ENCODE measurements at places on chromosomes 16 and 17. TPM values are rescaled to one million over a fixed set of nuclear protein-coding genes. Genes with fewer than 3 reads are reported as not detected.

Gene OR3A2
- not detected for total RNA-seq

DNA sequence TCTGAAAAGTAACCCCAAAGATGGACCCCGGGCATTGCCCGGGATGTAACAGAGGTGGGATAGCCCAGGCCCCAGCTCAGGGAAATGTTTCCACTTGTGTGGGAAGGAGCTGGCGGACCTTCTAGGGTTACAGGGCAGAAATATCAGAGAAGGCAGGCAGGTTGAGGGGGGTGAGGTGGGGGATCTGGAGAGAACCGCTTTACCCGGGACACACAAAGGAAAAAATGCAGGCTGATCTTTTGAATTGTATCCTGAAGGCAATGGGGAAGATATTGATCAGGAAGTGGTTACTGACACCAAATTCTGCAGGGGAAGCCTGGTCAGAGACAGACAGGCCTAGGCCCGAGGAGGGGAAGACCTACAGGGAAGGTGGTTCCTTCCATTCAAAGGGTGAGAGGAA, 3.5 kb downstream of the SLC47A1 start:
- DNase-seq, result no peak

GRCh38 chr17:33927732-33928133, 327.4 kb upstream of the CCL2 start:
- no peak for DNase-seq

- DNase-seq, result no peak
Measured at GRCh38 chr17:35700150-35700549, 31.3 kb upstream of the RASL10B start.

- DNase-seq, result no peak
Measured at GRCh38 chr16:12805066-12805465, 1.4 kb upstream of the CPPED1 start.

- DNase-seq, result no peak
Measured at GRCh38 chr16:81650982-81651562, 128.0 kb upstream of the PLCG2 start.

DNA sequence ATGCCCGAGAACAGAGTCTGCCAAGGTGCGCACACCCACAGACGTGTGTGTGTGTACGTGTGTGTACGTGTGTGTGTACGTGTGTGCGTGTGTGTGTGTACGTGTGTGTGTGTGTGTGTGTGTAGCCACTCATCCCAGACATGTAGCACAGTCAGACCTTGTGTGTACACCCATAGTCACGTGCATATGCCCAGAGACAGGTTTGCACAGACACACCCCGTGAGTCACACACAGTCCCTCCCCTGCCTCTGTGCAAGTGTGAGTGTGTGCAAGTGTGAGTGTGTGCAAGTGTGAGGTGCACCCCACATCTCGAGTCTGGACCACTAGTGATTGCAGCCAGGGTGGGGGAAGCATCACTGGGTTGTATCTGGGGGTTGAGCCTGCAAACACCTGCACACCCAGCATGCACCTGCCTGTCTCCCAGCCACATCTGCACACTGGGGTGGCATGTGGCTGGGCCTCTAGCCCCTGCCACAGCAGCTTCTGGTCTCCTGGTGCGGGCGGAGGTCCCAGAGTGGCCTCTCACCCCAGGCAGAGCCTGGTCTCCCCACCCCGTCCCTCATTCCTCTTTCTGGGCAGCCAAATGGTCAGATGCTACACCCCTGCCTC, 23.6 kb downstream of the BAHCC1 start:
- no peak for DNase-seq

GRCh38 chr16:50781043-50781442, 39.2 kb downstream of the CYLD start:
- no peak for DNase-seq

- no peak for DNase-seq
Measured at GRCh38 chr17:80446645-80447405, 29.6 kb downstream of the NPTX1 start.

Gene NPIPA3
- not detected for total RNA-seq

DNA sequence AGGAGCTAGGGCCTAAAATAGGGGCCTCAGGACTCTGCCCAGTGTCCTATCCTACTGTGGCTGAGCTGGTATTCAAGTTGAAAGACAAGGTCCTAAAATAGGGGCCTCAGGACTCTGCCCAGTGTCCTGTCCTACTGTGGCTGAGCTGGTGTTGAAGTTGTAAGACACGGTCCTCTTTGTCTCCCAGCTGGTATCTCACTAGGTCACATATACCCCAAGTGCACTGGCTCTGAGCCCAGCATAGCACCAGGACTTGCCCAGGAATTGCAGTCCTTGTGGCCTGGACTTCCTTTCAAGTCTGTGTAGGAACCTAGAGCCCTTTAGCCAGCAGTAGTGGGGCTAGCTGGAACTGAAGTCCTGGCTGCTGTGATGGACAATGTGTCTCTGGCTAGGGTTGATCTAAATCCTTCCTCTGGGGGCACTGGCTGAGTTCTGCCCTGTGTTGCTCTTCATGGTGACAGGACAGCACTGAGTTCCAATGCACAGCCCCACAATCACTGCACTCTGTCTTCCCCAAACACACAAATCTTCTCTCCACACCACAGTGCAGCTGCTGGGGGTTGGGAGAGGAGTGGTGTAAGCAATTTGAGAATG, 260.5 kb downstream of the HAPSTR1 start:
- DNase-seq, result no peak

- no peak for DNase-seq
Measured at GRCh38 chr16:55815320-55815719, 17.6 kb downstream of the CES1 start.

GRCh38 chr16:2664574-2664982, 17.7 kb upstream of the KCTD5 start:
- no peak for DNase-seq
